ENCODE measurements at places on chromosomes 13 and 19. TPM values are rescaled to one million over a fixed set of nuclear protein-coding genes. Genes with fewer than 3 reads are reported as not detected.

DNA sequence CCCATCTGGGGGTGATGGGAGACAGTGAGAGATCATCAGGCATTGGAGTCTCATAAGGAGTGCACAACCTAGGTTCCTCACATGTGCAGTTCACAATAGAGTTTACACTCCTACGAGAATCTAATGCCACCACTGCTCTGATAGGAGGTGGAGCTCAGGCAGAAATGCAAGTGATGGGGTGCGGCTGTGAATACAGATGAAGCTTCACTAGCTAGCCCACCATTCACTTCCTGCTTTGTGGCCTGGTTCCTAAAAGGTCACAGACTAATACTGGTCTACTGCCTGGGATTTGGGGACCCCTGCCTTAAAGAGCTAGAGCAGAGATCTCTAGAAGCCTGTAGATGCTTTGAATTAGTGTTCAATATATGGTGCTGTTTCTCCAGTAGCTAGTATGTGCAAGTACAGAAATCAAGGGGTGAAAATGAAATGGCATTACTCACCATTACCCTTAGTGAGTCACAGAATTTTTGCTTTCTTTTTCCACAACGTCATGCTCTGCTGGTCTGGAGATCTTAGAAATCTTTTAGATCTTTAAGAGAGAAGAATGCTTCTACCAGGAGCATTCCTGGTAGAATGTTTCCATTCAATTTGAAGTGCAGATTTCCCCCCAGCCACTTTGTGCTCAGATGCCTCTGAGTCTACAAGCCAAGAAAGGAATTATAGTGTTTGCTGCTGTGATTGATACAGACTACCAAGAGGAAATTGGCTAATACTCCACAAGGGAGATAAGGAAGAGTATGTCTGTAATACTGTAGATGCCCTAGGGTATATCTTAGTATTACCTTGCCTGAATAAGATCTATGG, 2301.2 kb downstream of the PCDH9 start:
- DNase-seq, result no peak

TUBA3C gene
- not detected for total RNA-seq

- no peak for DNase-seq
These were observed 276.3 kb upstream of the SOX1 start for GRCh38 chr13:111790621-111791020.

- DNase-seq, result peak; percentile 82
These were observed 34.4 kb downstream of the PIP5K1C start for GRCh38 chr19:3665681-3666544.

PPP1R13L gene
- 8.1 TPM for total RNA-seq

CD37 gene
- total RNA-seq, result 178 TPM

RNF17 gene
- total RNA-seq, result not detected

DNA sequence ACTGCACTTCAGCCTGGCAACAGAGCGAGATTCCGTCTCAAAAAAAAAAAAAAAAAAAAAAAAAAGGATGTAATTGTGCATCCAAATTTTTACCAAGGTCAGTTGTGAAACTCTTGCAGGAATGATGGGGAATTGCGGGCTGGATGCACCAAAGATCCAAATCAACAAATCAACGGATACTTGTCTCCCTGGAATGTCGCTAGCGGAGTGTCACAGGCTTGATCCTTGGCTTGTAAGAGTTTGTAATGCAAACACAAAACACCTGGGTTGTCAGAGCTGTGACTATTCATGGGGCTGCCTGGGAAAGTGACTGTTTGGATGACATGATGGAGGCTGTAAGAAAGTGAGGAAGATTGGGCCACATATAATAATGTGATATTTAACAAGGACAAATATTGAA, 4.2 kb downstream of the KANK3 start:
- DNase-seq, result no peak

LRP3 gene
- 0.19 TPM for total RNA-seq

DNA sequence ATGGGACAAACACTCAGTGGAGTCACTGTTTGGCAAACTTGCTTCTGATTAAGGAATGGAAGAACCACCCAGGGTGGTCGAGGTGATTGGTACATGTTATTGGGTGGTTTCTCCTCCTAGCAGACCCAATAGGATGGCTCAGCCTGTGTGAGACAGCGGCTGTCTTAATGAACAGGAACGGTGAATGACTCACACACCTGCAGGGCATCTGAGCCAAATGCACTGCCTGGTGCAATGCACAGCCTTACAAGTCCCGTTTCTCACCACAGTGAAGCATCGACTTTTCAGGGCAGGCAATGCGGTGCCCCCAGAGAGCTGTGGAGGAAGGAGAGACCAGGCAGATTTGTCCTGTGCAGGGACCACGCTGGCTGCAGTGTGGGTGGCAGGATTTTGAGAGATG, 238.5 kb downstream of the FGF9 start:
- no peak for DNase-seq

TSSK6 gene
- 3.1 TPM for total RNA-seq

- DNase-seq, result peak; percentile 58
These were observed 33.9 kb downstream of the CCNE1 start for GRCh38 chr19:29845574-29846176.

DNA sequence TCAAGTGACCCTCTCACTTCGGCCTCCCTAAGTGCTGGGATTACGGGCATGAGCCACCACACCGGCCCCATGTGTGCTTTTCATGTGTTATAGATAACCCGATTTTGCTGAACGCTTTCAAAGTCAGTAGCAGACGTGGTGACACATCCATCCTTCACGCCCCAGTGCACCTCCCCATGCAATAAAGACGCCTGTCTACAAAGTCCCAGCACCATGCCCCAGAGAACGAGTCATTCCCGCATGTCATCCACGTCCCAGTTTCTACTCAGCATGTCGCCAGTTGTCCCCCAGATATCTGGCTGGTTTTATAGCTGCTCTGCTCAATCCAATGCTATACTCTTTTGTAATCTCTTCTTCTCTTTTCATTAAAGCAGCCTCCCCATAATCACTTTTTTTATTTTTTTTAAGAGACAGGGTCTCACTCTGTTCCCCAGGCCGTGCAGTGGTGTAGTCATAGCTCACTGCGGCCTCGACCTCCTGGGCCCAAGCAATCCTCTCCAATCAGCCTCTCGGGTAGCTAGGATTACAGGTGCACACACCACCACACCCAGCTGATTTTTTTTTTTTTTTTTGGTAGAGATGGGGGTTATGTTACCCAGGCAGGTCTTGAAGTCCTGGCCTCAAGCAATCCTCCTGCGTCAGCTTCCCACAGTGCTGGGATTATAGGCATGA, 42.5 kb downstream of the DNM2 start:
- peak; percentile 71 for DNase-seq

DNA sequence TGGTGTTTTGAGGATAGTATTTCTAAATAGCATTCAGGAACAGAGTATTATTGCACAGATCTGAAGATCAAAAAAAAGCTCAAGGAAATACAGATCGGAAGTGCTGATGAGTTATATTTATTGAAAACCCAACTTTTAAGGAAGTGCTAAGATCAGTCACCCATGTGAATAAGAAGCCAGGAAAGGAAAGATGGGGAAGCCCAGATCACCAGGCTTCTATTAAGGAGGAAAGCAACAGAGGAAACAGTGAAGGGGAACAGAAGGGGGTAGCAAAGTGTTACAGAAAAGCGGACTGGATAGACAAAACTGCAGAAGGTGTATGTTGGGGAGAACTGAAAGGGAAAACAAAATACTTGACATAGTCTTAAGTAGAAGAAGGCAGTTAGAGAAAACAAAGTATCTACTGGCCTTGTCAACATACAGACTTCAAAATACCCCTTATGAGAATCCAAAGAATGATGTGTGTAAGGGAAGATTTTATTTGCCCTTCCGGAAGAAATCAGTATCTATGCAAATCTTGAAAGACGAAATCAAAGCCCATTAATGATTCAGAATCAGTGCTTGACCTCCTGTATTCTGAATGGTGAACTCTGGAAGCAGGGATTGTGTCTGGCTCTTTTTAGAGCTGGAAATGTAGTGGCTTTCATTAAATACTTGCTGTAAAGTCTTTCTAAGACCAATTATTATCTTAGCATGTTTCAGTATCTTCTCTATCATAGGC, 12.1 kb downstream of the UFM1 start:
- DNase-seq, result no peak

ERICH6B gene
- not detected for total RNA-seq

DNA sequence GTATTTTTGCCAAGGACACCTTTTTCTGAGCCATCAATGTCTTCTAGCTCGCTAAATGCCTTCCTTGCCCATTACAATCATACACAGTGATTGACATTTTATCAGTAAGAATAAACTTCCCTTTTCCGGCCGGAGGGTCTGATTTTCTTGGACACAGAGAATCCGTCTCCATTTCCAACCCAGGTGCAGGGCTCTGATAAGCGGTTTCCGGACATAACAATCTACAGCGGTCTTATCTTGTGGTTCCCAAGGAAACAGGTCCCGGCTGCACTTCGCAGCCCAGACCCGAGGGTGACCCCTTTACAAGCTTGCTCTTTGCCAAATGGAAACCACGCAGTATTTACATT, 5.1 kb upstream of the ZNF77 start:
- DNase-seq, result no peak

FXYD3 gene
- total RNA-seq, result not detected

DNA sequence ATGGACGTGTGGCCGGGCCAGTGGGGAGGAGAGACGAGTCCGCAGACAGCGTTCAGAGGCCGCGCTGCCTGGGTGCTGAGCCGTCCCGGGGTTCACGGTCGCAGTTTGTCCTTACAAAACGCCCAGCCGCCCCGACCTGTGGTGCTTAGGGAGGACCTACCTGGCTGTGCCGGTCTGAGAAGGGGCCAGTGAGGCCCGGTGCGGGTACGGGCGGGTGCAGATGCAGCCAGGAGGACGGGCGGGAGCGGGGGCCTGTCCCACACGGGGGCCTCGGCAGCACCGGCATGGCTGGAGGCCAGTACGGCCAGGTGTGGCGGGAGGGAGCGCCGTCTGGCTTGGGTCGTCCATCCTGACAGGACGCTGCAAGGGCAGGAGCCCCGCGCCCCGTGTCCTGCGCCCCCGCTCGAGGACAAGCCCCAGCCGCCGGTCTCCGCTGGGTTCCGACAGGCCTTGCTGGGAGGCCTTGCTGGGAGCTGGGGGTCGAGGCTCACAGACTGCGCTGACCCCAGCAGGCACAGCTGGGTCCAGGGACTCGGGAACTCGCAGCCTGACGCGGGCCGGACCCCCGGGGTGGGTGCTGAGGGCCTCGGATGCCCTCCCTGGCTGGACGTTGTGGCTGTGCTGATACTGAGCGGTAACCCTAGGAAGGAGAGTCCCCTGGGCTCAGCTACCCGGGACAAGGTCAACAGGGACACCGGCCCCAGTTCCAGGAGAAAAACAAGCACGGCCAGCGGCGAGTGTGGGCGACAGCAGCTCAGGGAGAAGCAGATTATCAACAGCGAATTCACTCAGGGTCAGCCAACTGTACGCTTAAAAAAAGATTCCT, 5.3 kb upstream of the PROZ start:
- peak; percentile 27 for DNase-seq

DNA sequence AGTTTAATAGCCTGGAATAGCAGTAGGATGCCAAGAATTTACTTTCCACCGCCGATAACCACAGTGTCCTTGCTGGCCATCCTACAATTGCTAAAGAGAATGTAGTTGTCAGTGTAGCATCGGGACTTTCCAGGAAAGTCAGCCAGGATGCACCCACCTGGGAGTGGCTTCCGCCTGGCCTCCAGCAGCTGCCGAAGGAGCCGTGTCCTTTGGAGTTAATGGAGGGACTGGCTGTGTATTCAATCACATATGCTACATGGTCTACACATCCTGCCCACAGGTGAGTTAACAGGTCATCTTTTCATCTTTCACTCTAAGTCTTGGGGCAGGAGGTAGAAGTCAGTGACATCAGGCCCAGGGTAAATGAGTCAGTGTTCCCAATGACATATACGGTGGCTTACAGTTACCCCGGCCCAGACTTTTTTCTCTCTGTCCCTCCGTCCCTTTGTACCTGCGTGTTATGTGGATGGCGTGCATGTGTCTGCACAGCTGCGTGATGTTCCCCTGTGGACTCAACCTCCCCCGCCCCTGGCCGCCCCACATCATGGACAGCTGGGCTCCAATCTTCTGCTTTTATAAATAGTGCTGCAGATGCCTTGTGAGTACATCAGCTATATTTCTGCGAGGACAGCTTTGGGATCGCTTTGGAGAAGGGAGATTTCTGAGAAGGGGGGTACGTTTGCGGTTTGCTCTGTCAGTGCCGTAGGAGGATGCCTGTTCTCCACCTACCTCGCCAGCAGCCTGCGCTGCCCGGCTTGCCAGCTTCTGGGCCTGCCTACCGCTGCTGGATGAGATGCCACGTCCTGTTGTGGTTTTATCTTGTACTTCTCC, 63.1 kb downstream of the ATP11A start:
- DNase-seq, result peak; percentile 48

DNA sequence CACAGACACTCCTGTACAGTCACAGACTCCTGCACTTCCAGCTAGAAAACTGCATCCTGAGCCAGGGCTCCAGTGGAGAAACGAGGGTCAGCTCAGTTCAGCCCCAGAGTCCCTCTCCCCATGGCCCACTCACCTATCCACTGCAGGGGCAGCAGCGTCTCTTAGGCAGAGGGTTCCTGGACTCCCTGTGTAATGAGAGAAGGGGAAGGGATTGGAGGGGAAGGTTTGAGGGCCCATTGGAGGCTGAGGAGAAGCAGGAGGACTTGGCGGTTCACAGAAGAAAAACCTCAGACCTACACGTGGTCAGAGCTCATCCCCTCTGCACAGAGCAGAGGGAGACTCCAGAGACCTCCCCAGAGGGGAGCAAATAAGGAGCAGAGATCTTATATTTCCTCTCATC, 9.2 kb upstream of the CEACAM18 start:
- no peak for DNase-seq

DNA sequence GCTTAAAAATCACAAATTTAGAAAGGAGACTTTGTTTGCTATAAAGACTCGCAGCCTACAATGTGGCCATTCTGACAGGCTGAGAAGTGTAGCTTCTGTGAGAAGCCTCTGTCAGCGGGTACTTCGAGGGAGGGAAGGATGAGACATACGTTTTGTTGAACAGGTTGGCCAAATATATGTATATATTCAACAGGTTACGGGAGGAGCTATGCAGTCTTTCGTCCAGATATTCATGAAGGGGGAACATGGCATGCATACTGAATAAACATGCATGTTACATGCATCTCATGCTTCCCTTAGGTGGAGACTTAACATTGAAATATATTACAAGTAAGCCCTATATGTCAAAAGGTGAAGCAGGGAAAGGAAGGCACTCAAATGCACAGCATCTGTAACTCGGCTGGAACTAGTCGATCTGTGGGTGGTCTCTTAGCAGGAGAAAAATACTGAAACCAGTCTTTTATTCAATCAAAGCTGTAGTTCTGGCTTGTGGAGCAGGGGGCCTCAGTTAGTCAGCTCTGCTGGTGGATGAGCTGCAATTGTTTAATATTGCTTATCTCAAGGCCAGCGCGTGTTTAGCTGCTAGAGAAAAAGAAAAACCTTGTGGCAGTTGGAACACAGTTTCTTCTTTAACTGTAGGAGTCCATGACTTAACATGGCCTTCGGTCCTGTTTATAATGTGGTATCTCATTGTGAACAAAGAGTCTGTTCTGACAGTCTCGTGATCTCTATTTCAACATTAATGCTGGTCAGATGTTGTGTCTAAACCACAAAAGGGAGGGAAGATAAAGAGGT, 94.3 kb downstream of the FAM216B start:
- DNase-seq, result peak; percentile 9

All from activated CD4-positive, alpha-beta memory T cell treated with anti-CD3 and anti-CD28 coated beads for 36 hours (primary cell).